Activated T-cell treated with anti-CD3 and anti-CD28 coated beads, Interleukin-2, amount 50 U/mL, for 72 hours (primary cell): ENCODE measurements at places on chromosomes 5 and 9.
A peak's percentile ranks its signal among the peaks of the same experiment; 100 is the strongest.

DNA sequence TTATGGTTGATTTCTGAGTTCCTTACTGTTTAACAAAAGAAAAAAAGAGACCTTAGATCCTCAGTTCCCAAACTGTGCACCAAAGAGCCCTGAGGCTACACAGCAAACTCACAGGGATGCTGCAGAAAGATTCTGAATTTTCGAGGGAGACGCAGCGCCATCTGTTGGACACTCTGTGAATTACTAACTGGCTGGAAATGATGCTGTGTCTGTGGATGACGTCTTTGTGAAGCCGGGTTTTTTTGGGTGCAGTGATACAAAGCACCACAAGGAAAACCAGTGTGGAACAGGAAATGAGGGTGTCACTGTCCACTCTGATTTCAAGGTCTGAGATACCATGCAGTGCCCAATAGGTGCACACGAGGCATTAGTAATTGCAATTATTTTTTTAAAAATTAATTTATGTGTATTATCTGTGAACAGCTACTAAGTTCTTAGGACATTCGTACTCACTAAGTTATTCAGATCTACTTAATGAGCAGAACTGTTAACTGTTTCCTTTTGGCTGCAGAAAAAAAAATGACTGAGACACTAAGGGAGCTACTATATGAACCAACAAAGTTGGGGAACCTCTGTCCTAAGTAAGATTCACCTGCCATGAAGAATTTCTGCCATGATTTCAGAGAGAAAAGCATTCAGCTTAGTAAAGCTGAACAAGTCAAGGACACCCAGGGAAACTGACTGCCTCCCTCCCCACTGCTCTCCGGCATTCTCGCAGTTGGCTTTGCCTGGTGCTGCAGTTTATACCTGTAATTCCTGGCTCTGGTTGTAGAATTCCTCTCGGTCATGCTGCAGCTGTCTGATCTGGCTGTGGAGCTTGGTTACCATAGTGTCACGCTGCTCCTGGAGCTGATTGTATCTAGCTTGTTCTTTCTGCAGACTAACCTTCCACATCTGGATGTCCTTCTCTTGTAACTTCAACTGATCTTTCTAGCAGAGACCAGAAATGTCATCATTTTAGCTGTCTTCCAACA lies 23.4 kb downstream of the SPACA9 start:
- peak; percentile 81 for DNase-seq

GRCh38 chr5:89190515-89191265 lies 307.7 kb upstream of the MEF2C start:
- no peak for DNase-seq

- DNase-seq, result no peak
These were observed 151.0 kb upstream of the MSX2 start for GRCh38 chr5:174573221-174573994.

DNA sequence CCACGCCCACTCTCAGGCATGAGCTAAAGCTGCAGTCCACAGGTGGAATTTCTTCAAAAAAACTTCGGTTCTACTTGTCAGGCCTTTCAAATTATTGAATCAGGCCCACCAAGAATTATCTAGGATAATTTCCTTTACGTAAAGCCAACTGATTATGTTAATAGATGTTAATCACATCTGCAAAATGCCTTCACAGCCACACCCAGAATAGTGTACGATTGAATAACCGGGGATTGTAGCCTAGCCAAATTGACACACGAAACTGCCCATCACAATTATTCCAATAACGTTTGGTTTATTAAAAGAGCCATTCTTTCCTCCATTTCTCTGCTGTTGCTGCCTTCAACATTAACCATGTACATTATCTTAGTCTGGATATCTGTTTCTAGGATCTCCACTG lies 148.7 kb downstream of the NR3C1 start:
- no peak for DNase-seq

GRCh38 chr5:110371725-110372041 lies 354.8 kb downstream of the TMEM232 start:
- DNase-seq, result no peak

- no peak for DNase-seq
These were observed 21.6 kb downstream of the LPCAT1 start for GRCh38 chr5:1502046-1502736.

- DNase-seq, result no peak
These were observed 54.3 kb downstream of the ASS1 start for GRCh38 chr9:130498918-130499698.

DNA sequence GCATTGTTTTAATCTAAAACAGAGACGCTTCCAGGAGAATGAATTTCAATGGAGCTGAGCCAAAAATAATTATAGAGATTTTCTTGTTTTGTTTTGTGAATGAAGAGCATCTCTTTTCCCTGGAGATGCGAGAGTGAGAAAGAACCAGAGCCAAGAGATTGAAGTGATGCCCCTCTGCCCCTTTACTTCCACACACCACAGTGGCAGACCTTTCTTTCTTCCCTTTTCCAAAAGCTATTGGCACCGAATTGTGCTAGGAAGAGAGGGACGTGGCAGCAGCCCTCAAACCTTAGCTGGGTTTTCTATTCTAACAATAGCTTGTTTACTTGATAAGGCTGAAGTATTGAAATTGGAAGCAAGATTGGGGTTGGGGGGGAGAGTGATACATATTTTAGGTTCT lies 133.0 kb upstream of the TMEM161B start:
- DNase-seq, result no peak

- no peak for DNase-seq
These were observed 8.5 kb upstream of the CSNK1A1 start for GRCh38 chr5:149559706-149560105.

DNA sequence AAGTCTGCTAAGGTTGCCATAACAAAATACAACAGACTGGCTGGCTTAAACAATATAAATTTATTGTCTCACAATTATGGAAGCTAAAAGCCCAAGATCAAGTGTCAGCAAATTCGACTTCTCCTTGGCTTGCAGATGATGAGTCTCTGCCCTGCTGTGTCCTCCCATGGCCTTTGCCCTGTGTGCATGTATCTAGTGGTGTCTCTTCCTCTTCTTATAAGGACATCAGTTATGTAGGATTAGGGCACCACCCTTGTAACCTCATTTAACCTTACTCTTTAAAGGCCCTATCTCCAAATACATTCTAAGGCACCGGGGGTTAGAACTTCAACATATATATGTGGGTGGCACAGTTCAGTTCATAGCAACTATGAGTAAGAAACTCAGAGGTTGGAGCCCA lies 157.9 kb upstream of the RASA1 start:
- no peak for DNase-seq

DNA sequence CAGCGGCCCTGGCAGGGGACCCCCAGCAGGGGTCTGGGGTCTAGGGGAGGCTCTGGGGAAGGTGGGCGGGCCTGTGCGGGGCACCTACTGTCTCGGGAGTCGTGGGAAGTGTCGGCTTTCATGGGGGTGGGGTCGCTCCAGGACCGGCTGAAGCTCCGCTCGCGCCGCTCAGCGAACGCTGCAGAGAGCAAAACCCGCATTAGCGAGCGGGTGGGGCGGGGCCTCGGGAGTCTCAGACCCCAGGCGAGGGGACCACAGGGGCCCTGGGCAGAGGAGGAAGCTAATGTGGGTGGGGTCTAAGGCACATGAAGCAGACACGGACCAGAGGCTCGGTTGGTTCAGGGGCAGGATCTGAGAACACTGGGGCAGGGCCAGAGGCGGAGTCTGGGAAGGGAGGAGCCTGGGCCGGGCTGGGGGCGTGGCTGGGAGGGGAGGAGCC lies 5.5 kb downstream of the NSMF start:
- peak; percentile 76 for DNase-seq

DNA sequence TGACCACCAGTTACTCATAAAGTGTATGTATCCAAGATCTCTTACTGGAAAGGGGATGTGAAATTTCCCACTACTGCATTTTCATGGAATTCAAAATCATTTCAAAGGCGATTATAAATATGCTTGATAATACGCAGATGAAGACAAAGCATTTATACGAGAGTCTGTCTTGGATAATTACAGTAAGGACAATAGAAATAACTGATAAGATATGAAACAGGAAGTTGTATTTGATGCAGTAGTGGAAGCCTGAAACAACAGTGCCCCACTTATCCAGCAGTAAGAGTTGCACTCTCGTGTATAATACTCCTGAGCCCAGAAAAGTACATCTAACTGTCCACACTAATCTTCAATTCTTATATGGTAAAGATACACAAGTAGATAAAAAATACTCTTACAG lies 188.7 kb upstream of the POU5F2 start:
- DNase-seq, result no peak

DNA sequence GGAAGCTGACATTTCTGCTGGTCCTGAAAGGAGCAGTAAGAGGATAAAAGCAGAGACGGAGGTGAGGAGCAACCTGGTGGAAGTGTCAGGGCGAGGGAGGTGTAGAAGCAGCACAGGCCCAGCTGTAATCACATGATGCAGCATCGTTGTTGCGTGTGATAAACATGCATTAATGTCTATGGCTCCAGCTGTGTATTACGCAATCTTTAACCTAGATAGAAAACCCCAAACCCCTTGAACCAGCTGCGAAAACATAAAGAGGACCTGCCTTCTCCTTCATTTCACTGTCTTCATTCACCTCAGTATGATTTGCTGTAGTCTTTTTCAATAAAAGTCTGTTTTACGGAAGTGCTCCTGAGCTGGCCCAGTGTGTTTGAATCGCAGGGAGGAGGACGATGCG lies 162.9 kb downstream of the NTRK2 start:
- no peak for DNase-seq

DNA sequence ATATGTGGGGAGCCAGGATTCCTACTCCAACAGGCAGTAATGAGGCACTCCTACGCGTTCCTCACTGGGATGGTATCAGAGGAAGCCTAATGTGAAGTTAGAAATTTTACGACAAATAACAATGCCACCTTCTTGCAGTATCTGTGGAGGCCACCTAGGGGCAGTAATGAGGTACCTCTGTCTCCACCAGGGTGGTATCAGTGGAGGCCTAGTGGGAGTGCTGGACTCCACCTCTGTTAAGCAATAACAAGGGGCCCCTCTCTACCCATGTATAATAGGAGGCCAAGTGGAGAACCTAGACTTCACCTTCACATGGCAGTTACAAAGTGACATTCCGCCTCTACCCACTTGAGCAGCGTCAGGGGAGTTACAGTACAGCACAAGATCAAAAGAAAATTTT lies 147.9 kb downstream of the PLPPR1 start:
- DNase-seq, result no peak

DNA sequence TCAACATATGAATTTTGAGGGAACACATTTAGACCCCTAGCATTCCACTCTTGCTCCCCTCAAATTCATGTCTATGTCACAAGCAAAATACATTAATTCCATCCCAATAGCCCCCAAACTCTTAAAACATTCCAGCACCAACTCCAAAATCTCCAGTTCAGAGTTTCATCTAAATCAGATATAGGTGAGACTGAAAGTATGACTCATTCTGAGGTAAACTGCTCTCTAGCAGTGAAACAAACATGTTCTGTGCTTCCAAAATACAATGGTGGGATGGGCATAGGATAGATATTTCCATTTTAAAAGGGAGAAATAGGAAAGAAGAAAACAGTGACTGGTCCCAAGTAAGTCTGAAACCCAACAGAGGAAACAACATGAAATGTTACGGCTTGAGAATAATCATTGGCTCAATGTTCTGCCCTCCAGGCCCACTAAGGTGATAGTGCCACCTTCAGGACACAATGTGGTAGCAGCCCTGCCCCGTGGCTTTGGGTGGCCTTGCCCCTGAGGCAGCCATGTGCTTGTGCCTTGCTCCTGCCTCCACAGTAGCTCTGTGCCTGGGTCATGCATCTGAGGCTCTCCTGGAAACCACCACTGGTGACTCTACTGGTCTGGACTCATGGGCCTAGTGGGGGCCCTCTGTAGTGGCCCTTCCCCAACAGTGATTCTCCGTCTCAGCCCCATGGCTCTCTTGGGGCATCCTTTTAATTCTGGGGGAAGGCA lies 36.4 kb upstream of the IPPK start:
- peak; percentile 60 for DNase-seq

DNA sequence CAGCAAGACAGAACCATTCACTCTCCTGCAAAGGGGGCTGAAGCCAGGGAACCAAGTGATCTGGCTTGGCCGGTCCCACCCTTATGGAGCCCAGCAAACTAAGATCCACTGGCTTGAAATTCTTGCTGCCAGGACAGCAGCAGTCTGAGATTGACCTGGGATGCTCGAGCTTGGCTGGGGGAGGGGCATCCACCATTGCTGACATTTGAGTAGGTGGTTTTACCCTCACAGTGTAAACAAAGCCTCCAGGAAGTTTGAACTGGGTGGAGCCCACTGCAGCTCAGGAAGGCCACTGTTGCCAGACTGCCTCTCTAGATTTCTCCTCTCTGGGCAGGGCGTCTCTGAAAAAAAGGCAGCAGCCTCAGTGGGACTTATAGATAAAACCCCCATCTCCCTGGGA lies 60.5 kb downstream of the TNFSF8 start:
- DNase-seq, result no peak

GRCh38 chr5:115487756-115488155 lies 56.8 kb downstream of the FEM1C start:
- peak; percentile 10 for DNase-seq

- no peak for DNase-seq
These were observed 1.1 kb downstream of the PCYOX1L start for GRCh38 chr5:149358868-149359495.

DNA sequence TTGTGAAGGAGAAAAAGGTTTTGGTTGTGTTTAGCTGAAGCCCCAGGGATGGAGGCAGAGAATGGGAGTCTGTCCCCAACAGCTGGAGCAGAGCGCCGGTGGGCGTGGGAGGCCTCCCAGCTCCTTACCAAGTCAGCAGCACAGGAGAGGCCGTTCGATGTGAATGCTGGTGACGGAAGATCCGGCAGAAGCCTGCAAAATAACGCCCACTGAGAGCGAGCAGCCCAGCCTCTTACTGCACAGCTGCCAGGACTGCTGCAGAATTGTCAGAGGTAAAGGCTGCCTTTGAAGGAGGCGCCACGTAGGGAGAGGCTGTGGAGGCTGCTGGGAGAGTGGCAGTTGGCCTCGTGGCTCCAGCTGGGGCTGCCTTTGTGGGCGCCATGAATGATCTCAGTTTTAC lies 26.2 kb downstream of the ANGPTL2 start:
- DNase-seq, result no peak

DNA sequence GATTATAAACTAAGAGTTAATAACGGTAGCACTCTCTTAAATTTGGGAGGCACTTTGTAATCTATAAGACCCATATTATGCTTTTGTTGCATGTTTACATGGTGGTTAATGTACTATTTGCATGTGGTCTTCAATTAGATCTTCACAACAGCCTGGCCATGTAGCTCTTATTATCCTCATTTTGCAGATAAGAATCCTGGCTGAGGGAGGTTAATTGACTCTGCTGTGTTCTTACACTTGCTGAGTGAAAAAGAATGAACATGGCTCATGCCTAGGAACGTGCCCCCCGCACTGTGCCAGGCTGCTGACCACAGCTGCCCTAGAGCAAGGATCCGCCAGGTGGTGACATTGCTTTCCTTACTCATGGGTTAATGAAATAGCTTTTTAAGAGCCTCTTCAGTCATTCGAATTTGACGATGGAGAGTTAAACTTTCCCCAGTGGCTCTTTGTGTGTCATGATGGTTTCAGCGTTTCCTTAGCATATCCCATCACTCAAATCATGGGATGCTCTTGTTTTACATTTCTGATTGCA lies 97.9 kb downstream of the CDH6 start:
- DNase-seq, result no peak

- DNase-seq, result no peak
These were observed 204.8 kb downstream of the DCP2 start for GRCh38 chr5:113181409-113181808.

GRCh38 chr9:126781186-126782052 lies 23.4 kb upstream of the ZBTB43 start:
- DNase-seq, result peak; percentile 83
